Stimulated activated CD8-positive, alpha-beta memory T cell treated with anti-CD3 and anti-CD28 coated beads, Interleukin-15, amount 100 ng/mL, for 4 hours (primary cell): ENCODE measurements at places on chromosomes 4 and X.

DNA sequence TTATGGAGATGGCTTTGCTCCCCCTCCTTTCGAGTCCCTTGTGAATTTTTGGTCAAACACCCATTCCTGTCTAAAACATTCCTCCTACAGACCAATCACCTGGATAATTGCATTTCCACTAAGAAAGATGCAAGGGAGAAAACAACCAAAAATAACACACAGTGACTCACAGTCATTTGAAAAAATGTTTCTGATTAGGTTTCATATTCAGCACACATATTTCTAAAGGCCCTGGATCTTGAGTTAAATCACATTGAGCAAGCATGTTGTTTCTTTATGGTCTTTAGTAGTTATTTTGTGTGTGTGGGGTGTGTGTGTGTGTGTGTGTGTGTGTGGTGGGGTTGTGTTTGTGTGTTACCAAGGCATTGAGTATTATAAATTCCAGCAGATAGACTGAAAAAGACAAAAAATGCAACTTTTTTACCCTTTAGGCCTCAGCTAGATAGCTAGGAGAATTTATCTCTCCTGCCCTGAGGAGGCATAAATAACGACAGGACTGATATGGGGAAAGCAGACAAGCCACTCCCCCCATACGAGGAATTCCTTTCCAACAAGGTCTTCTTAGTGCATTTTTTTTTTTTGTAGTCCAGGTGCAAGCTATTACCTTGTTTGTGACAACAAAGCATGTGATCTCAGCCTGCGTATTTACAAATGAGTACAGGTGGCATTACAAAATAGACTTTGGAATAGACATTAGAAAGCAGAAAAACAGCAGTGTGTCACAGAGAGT is 265.4 kb upstream of the ADGRL3 start:
- DNase-seq: no peak

- no peak for DNase-seq
Measured at GRCh38 chrX:52577464-52578173, 60.8 kb upstream of the XAGE1B start.

DNA sequence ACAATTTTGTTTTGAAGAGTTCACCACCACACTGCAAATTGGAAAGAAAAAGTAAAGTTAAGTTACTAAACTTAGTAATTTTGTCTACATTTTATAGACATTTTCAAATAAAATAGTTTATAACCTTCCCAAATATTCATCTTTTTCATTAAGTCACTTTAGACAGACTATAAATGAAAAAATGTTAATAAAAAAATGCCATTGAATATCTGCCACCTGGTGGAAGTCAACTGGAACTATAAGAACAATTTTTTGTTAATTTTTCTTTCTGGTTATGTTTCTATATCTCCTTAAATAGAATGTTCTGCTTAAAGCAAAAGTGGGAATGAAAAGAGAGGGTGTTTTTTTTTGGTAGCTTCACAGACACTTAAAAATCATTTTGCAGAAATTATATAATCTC is 534.4 kb upstream of the PCDH10 start:
- no peak for DNase-seq

- DNase-seq: no peak
Measured at GRCh38 chrX:964831-965416, 247.5 kb downstream of the CRLF2 start.

GRCh38 chr4:123785538-123785937 is 388.9 kb downstream of the SPRY1 start:
- DNase-seq: no peak

DNA sequence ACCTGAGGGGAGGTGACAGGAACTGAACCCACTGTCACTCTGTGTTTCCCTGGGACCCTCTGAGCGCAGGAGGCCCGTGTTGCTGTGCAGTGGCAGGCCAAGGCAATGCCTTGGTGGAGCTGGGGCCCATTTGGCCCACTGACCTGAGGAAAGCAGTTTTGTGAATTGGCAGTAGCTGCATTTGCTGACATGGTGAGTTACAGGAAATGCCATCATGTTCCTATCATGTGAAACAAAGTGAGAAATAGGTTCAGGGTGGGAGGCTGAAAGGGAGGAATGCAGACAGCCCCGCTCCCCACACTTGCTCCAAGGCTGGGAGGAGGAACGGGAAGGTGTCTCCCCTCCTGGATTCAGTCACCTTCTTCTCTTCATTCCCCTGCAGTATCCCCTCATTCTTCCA is 146.1 kb downstream of the PTTG2 start:
- DNase-seq: no peak

DNA sequence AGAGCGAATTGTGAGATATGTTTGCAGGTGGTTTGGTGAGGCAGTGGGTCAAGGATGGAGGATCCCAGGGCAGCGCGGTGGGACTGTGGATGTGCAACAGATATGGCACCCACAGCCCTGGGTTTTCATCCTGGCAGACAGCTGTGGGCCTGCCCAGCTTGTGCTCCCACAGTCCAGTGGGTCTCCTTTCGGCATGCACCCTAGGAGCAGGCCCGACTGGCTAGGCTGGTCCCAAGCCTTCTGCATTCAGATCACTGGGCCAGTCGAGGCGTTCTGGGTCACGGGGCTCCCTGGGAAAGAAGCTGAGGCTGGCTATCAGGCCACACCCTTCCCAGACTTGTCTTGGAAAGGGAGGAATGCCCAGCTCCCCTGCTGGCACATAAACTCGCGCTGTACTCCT is 2289.6 kb downstream of the ARAP2 start:
- DNase-seq: no peak

DNA sequence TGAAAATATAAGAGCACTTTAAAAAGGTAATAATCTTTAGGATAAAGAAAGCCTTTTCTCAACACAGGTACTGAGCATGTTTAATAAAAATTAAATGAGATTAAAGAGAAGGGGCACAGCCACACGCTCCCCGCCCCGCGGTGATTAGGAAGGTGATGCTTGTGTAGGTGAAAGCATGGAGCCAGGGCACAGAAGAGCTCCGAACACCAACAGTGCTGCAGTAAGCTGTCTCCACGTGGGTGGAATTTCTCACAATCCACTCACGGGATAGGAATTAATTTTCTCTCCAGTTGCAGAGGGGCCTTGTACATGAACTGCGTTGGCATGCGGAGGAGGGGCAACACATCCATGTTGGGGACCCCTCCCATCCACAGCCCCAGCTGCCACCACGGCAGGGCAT is 27.0 kb downstream of the DCTD start:
- no peak for DNase-seq

DNA sequence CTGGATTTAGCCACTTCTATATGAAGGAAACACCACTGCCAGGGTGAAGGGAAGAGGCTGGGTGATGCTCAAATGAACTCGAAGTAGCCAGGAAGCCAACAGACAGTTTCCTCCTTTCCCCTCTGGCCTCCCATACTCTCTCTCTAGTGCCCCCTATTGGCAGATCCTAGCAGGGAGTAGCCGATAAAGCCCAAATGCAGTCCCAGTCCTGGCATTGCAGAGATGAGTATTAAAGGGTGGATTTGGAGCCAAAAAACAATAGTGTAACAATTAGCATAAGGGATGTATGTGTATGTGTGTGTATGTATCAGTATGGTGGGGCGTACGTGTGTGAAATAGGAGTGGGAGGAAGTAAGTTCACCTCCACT is 213.8 kb upstream of the LDB2 start:
- no peak for DNase-seq

DNA sequence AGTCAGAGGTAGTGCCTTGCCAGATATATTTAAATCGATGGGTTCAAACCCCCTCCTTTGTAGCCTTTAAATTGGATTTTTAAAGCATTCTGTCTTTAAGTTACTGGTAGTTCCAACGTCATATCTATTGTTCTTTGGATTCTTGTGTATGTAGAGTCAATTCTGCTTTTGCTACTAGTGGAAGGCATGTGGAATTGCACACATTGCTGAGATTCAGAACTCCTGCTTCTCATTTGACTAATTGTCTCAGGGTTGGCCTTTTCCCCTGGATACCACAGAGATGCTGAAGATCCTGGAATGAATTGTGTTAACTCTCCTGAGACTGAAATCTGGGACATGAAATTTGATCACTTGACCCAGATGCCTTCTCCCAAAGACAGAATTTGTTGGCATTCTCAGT is 328.3 kb upstream of the RPS6KA3 start:
- no peak for DNase-seq

DNA sequence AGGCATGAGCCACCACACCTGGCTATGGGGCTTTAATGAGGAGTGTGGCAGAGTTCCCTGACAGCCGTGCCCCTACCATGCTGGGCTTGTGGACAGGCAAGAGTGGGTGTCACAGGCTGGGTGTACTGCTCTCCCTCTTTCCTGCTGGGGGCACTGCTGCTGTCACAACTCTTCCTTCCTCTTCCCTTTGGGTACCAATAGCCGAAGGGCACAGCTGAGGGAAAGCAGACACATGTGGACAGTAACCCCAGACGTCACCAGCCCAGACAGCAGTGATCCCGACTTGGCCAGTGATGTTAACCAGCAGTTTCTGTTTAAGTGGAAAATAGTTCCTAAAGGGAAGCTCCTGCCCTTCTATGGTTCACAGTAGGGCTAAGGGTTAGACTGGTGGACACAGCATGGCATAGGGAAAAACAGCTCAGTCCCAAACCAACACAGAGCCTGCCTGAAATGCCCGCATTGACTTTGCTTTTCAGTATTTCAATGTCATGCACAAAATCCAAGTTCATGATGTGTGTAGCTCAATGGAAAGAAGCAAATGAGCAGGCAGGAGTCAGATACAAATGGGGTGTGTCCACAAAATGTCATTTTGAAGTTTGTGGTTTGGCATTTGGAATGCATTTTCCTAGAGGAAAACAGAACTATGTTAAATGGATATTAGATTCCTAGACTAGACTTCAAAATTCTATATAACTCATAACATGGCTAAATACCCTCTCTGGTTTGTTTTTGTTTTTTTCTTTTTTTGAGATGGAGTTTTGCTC is 24.9 kb upstream of the DDX3X start:
- DNase-seq: no peak

DNA sequence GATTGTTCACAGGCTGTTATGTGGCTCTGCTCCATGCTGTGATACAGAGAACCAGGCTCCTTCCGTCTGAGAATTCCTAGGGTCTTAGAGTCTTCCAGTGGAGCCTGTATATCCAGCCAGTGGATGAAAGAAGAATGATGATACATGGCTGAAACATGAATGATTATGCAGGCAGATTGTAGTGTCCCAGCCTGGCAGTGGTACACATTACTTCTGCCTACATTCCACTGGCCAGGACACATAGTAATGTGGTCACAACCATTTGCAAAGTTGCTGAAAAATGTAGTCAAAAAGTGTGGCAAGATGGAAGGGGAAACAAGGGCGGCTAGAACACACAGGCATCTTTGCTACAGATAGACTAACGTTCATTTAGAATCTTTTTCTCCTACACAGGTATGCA is 4.5 kb upstream of the GBA3 start:
- DNase-seq: no peak

GRCh38 chrX:18981124-18981807 is 2.6 kb downstream of the PHKA2 start:
- DNase-seq: no peak

DNA sequence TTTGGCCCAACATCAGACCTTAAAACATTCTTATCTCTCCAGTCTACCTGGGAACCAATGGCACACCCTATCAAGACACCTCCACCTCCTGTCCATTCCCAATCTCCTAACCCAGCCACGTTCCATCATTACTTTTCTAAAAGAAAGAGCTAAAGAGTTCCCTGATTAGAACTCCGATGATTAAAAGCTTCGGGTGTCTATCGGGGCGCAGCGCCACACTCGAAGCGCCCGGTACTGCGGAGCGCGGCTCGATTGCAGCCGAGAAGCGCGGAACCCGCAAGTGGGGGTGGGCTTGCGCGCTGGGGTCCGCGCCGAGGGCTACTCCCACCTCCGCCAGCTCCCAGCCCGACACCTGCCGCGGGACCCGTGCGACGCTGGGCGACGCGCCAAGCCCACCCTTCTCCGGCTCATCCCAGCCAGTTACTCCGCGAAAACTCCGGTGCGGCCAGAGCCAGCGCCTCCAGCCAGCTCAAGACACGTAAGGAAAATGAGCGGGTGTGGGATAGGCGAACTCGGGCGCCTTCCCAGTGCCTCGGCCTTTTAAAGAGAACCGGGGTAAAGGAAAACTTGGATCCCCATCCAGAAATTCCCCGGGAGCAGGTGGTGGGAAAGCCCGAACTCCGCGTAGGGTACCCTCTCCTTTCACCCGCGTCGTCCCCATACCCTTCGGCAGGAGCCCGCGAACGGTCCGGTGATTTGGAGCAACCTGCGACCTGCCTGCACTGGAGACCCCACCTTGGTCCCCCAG is 593 bp downstream of the NPY1R start:
- no peak for DNase-seq
